ENCODE measurements at places on chromosomes 7 and 10.

DNA sequence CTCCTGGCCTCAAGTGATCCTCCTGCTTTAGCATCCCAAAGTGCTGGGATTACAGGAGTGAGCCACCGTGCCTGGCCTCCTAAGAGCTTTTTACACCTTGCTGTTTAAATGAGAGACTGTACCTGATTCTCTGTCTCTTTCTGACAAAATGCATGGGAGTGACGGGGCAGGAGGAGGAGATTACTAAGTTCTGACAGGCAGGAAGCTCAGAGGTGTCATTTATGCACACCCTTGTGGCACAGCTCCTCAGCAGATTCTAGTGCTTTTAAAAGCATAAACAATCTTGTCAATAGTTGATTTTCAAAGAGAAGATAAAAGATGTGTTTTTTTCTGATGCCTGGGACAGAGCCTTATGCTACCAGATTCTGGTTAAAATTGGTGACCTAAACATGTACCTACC is 39.7 kb upstream of the STEAP4 start:
- no peak for DNase-seq

GRCh38 chr10:14396411-14397048 is 65.8 kb upstream of the FRMD4A start:
- no peak for DNase-seq

GRCh38 chr7:85828614-85829013 is 641.8 kb upstream of the SEMA3D start:
- peak; percentile 17 for DNase-seq

DNA sequence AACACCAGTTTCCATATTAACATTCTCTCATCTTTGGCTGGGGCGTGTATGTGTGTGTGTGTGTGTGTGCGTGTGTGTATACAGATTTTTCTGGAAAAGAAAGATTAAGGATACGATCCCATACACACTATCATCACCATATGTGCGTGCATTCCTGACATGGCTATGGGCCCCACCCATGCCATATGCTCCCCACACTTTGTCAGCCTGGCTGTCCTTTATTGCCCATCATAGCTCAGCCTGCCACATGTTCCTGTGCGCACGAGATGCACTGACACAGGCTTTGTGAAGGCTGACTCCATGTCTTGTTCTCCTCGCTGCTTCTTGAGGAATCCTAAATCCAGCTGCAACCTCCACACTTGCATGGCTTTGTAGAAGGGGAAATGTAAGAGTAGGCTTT is 984.1 kb downstream of the LRMDA start:
- DNase-seq = no peak

DNA sequence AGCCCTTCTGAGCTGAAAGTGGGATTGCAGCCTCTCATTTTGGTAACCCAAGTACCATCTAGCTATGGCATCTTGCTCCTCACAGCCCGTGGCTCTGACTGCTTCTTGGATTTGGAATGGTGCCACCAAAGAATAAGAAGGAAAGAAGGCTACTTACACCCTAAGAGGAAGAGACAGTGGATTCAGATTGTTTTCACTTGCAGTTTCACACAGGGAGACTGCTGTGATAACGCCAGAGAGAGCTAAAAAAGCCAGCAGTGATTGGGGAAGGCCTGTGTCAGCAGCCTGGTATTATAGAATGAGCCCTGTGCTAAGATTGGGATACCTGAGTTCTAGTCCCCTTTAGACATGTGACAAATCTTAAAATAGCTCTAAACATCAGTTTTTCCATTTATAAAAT is 3.6 kb upstream of the LRRC4 start:
- no peak for DNase-seq

DNA sequence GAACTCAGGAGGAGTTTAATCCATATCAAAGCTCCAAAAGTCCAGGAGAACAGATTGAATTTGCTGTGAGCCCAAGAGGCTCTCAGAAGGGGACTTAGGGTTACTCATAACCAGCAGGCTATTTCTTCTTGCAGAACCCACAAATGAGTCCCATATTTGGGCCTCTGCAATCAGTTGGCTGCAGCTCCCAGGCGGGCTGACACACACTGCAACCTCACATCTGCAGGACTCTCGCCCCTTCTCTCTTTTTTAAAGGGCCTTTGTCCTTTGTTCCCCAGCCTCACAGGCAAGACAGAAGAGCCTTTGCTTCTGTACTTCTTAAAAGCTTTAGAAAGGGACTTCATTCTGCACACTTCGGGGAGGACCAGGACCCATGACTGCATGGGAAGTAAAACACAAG is 26.7 kb downstream of the CREB3L2 start:
- DNase-seq = peak; percentile 85
